ENCODE measurements at places on chromosomes 16 and 17.

DNA sequence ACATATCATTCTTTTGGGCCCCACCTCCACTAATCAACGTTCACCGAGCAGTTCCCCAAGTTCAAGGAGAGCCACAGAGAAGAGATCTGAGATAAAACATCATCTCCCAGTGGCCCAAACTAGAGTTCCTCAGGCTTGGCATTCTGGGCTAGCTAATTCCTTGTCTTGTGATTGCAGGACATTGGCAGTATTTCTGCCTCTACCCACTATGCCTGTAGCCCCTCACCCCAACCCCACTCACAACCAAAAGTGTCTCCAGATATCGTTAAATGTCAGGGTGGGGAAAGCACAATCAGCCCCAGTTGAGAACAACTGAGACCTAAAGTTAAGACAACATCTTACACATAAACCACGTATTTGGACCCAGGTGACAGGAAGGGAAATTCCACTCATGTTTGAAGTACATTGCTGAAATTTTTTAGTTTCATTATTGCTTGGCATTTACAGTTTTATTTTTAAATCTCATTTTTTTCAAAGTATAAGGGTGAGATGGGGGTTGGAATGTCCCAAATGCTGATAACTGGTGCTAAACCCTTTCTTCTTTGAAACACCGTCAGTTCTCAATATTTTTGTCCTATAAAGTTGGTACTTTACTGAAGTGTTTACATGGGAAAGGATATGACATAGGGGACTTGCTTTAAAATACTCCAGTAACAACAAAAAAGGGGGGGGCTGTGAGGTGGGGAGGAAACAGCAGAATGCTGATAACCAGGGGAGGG is 13.6 kb downstream of the ZC3H7A start:
- DNase-seq: no peak

DNA sequence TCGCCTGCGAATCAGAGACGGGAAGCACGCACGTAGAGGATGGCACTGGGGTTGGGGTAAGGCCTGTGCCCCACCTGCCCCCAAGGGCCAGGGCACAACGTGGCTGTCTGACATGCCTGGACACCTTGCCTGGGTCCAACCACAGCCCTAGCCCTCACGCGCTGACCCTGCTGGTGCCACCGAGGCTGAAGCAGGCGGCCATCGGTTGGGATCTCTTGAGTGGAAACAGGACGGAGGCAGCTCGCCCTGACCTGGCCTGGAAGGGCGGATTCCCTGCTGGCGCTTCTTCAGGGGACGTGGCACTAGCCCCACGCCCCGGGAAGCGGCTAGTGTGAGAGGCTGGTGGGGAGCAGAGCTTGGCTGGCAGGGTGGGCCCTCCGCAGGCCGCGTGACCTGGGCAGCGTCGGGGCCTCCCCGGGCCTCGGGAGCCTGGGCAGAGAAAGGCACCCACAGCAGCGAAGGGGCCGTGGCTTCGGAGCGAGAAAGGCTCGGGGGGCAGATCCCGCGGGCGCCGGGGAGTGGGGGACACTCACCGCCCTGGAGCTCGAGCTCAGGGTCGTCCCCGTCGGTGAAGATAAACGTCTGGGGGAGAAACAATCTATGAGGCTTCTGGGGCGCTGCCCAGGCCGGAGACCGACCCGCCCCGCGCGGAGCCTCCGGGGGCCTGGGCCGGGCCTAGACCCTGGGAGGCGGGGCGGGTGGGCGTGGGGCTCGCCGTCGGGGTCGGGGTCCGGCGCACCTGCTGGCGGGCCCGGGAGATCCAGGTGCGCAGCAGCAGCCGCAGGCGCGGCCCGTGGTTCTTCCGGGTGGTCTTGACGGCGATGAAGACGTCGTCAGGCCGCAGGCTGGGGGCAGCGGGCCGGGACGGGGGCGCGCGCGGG is 610 bp downstream of the RFNG start:
- no peak for DNase-seq

DNA sequence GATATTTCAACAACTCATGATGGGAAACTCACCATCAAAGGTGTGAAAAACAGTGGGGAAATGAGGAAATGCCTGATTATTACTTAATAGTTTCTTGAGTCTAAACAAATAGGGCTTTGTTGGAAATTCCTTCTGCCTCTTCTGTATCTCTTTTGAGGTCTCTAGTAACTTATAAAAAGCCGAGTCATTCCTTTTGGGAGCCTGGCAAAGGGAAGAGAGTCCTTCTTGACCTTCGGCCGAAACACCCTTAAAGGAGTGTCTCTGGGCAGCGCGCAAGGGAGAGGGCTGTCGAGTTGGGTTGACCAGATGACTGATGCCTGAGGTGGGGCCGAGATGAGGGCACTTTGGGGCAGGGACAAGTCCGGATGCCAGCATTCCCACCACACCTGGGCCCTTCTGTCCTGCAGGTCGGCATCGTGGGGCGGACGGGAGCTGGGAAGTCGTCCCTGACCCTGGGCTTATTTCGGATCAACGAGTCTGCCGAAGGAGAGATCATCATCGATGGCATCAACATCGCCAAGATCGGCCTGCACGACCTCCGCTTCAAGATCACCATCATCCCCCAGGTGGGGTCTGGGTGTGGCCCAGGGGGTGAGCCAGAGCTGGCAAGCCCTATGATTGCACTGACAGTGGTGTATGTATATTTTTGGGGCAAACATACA is 89.2 kb downstream of the ABCC6 start:
- DNase-seq: no peak

DNA sequence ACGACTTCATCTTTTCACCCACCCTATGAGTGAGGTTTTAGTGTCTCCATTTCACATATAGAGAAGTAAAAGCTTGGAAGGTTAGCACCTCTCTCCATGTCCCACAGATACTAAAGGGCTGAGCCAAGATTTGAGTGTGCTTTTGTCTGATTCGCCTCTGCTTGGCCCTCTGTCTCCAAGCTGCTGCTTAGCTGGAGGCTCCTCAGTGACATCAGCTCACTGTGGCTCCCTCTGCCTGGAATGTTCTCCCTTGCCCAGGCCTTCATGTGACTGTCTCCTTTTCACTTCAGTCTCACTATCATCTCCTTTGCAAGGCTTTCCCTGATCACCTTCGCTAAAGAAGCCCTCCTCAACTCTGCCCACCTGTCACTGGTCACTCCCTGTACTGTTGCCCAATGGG is 84.5 kb upstream of the HSBP1 start:
- no peak for DNase-seq

- DNase-seq: no peak
These were observed 2.8 kb downstream of the IRX5 start for GRCh38 chr16:54933281-54934011.

DNA sequence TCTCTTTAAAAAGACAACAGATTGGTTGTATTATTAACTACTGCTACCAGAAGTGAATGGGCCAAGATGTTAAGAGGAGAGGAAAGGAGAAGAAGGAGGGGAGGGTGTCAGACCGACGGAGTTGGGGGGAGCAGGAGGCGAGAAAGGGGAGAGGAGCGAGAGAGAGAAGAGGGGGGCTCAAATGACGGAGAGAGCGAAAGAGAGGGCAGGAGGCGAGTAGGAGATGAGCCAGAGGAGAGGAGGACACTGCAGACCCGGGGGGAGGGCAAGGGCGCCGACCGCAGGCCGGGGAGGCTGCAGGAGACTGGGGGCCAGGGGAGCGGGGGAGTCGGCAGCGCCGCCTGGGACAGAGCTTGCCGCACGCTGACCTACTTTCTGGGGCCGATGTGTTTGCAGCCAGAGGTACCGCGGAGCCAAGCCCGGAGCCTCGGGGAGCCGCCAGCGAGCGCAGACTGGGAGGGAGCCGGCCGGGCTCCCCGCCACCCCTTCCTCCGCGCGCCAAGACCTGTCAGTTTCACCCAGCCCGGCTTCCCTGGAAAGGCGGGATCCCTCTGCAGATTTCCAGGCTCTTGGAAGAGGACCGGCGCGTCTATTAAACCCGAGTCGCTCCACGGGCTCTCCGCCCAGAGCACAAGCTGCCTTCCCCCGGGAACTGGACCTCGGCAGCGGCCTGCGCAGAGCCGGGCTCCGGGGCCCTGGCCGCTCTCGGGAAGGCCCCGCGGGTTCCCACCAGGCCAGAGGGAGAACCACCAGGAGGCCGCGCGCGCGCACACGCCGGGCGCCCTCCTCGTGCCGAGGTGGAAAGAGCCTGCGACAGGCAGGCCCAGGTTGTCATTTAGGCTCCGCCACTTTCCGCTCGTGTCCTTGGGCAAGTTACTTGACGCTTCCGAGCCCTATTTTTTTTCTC is 74.6 kb downstream of the CMC2 start:
- DNase-seq: no peak

GRCh38 chr16:87412996-87413421 is 20.9 kb downstream of the MAP1LC3B start:
- no peak for DNase-seq

- DNase-seq: no peak
These were observed 32.3 kb downstream of the GRB7 start for GRCh38 chr17:39769974-39770587.

DNA sequence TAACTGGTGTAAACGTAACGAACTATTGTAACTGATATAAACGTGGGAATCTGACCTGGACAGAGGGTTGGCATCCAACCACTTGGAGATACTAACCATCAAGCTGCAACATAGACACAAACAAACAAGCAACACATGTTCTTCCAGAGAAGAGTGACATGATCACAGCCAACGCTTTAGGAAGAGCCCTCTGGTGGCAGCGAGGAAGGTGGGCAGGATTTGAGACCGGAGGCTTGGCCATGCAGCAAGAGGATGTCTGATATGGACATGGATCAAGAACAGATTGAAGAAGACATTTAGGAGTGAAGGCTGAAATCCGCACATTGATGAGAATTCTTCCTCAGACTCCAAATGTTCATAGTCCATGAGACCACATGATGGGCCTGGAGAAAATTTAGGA is 40.3 kb upstream of the TNRC6A start:
- no peak for DNase-seq

- DNase-seq: no peak
These were observed 4.8 kb downstream of the LGALS3BP start for GRCh38 chr17:78974635-78975591.

GRCh38 chr16:57870753-57871454 is 68.6 kb upstream of the KIFC3 start:
- no peak for DNase-seq

DNA sequence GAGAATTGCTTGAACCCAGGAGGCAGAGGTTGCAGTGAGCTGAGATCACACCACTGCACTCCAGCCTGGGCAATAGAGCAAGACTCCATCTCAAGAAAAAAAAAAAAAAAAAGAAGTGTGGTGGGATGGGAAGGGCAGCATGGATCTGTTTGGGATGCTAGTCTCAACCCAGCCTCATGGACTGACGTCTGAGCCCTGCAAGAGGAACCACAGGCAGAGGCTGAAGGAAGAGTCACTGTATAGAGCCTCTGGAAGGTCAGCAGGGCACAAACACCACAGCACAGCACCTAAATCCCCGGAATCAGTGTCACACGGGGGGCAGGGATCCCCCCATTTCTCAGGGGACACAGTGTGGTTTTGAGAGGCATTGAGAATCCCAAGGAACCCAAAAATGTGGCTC is 10.9 kb upstream of the CXCL16 start:
- no peak for DNase-seq

- DNase-seq: no peak
These were observed 11.4 kb downstream of the CAPNS2 start for GRCh38 chr16:55577887-55578286.

- no peak for DNase-seq
These were observed 3.7 kb downstream of the C16orf78 start for GRCh38 chr16:49377196-49377755.

- no peak for DNase-seq
These were observed 287.6 kb upstream of the GOT2 start for GRCh38 chr16:59021751-59022150.

- DNase-seq: no peak
These were observed 236.6 kb downstream of the MRTFB start for GRCh38 chr16:14307527-14308367.

- DNase-seq: no peak
These were observed 4.9 kb downstream of the FBXO39 start for GRCh38 chr17:6780886-6781285.

GRCh38 chr16:85250147-85250463 is 137.8 kb upstream of the CIBAR2 start:
- DNase-seq: no peak

DNA sequence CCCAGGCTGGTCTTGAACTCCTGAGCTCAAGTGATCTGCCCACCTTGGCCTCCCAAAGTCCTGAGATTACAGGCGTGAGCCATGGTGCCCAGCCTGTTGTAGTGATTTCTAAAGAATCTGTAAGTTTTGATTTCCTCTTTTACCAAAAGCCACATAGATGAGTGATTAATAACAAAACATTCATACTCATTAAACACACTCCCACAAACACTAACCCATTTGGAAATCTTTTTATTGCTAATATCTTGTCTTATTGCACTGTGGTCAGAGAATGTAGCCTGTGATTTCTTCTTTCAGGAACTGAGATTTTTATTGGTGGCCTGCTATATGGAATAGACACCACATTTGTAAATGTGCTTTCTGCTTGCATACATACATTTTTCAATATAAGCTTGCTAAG is 31.6 kb downstream of the MYH10 start:
- no peak for DNase-seq

DNA sequence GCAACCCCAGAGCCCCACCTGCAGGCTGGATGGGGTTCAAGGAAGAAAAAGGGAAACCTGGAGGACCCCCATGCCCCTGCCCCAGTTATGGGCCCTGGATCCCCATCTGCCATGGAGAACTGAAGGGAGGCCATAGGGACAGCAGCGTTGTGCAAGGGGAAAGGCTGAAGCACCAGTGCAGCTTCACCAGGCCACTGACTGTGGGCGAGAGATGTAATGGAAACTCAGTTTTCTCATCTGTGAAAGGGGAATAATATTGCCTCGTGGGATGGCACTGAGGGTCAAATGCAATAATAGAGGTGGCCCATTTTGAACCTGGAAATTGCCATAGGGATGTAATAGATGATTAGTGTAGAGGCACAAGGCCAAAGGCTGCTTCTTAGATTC is 9.9 kb upstream of the TSPOAP1 start:
- no peak for DNase-seq
